ENCODE measurements at places on chromosomes 2 and 18.

- no peak for DNase-seq
Measured at GRCh38 chr2:119249855-119250717, 26.5 kb downstream of the STEAP3 start.

DNA sequence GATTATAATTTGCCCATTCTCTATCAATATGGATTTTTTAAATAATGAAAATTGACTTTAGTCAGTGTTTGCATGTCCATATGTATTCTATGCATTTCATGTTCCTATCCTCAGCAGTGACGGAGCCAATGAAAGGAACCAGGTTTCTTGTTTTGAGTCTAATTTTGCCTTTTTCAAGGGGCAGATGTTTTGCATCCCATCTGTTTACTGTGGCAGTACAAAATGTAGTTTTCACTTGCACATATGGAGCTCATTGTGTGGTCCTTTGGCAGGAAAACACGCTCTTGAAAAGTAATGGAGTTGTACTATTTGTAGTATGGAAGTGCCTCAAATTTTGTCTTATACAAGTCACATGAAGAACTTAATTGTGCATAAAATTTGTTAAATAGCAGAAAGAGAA is 127.8 kb downstream of the AGPS start:
- no peak for DNase-seq

- DNase-seq: no peak
Measured at GRCh38 chr2:147998203-147998602, 22.3 kb downstream of the ORC4 start.

GRCh38 chr18:54558609-54559585 is 32.1 kb upstream of the DYNAP start:
- DNase-seq: no peak

GRCh38 chr18:47163241-47163640 is 12.9 kb downstream of the IER3IP1 start:
- no peak for DNase-seq

GRCh38 chr2:105238664-105239240 is 2.8 kb upstream of the GPR45 start:
- no peak for DNase-seq

GRCh38 chr18:55161916-55162315 is 202.7 kb upstream of the CCDC68 start:
- DNase-seq: no peak

GRCh38 chr18:43642727-43643330 is 365.5 kb upstream of the SYT4 start:
- DNase-seq: no peak

- no peak for DNase-seq
Measured at GRCh38 chr18:59150236-59150635, 10.6 kb downstream of the SEC11C start.

DNA sequence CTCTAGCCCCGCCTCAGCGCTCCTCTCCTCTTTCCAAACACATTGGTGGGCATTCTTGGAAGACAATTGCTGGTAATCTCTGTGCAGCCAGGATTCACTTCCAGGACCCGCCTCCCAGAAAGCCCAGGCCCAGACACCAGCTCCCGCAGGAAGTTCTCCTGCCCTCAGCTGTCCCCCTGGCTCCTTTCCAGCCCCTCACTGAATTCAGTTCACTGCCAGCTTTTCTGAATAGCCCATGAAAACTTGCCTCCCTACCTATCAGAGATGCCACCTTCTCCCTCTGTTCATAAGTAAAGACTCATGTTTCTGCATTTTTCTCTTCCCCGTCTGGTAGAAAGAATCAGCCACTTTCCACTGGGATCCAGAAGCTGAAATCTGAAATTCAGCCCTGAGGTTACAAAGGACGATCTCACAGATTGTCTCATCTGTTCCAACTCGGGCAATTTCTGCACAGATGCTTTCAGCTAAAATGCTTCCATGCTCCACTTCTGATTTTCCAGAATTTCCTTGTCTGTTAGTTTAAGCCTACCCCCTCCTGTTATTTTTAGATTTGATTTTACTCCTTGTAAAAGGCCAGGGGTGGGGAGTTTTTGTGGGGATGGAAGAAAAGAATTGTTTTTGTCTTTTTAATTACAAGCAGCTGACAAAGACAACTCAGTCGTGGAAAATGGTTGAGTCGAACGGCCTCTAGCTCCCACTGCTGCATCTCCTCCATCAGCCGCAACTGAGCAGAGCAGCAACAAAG is 98.1 kb downstream of the SP3 start:
- DNase-seq: no peak

- DNase-seq: no peak
Measured at GRCh38 chr2:127650785-127651380, 4.9 kb downstream of the GPR17 start.

DNA sequence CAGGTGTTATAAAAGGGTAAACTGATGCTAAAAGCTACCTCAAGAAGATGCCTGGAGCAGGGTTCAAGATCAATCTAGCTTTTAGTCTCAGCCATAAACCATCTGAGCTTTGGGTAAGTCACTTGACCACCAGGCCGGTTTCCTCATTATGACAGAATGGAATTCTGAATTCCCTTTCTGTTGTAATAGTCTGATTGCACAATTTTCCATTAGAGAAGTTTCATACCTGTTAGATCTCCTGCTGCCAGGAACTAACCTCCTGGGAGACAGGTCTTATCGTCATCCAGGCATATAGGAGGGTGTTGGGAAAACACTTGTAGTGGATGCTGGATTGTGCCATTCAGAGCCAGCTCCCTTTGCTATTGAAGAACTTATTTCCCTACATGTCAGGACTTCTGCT is 272.5 kb downstream of the TDRD15 start:
- no peak for DNase-seq

DNA sequence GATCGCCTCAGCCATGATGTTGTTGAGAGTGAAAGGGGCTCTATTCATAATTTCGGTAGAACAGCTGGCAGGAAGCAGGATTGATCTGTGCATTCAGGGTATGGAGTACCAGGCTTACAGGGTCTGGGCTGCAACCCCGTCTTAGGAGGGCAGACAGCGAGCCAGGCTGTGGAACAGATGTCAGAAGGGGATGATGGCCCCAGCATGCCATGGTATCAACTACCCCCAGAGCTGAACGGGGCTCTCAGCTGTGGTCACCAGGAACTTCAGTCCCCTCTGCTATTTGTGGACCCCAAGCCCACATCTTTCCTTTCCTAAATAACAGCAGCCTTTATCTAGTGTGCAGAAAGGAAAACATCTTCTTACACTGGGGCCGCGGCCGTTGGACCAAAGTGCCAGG is 422.2 kb upstream of the SALL3 start:
- no peak for DNase-seq

DNA sequence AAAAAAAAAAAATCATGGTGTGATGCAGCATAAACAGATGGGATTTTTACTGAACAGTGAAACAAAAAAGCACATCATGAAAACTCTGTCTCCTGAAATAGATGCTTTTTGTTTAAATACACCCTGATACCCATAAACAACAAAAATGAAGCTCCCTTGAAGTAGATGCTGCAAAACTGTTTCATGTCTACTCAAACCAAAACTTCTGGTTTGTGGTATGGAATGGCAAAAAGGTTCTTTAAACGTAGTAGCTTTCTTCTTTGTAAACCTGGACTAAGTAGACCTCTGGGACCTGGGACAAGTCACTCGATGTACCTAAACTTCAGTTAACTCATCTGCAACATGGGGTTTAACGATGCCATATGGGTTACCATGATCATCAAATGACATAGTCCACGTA is 64.4 kb upstream of the RAPH1 start:
- DNase-seq: no peak

GRCh38 chr2:46270384-46270783 is 26.8 kb upstream of the EPAS1 start:
- DNase-seq: no peak

DNA sequence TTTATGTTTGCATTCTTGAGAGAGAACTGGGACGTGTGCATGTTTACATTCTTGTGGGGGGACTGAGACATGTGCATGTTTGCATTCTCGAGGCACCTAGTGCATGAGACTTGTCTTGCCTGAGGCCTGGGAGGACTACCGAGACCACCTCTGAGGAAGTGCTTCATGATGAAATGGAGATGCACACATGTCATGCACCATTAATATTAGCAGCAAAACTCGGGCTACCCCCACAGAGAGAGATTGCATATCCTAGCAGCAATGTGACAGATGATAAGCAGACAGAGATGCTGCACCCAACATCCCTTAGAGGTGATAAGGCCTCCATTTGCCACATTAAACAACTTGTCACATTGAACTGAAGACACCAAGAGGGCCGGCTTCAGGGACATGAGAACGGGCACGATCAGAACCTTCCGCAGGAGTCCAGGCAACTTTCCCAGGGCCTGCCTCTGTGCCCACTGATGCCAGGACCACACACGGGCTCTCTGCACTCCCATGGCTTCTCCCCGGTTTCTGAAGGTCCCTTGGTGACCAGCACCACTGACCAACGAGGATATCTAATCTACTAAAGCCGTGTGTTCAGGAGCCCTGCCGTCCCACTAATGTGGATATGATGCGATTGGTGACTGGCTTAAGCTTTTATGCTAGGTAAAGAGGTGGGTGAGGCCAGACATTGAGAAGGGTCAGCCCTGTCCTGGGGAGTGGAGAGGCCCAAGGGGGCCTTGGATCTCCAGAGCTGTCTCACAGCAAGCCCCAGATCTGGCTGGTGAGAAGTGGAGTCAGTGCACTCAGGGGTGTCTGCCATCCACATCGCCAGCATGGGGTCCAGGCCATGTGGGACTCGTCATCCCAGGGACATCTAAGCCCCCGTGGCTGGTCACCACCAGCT is 208.3 kb downstream of the NDUFA10 start:
- DNase-seq: no peak

- no peak for DNase-seq
Measured at GRCh38 chr2:127014630-127015029, 92.3 kb downstream of the BIN1 start.

DNA sequence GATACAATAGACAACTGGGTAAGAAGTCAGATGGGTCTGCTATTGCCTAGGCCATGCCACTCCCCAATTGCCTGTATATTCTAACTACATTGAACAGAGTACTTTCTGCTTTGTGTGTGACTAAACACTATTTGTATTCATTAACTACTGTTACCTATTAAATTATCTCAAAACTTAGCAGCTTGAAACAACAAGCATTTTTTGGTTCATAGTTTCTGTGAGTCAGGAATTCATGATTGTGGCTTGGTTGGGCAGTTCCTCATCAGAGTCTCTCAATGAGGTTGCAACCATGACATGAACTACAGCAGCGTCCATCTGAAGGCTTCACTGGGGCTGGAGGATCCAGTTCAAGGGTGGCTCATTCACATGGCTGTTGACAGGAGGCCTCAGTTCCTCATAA is 205.7 kb downstream of the EN1 start:
- no peak for DNase-seq

DNA sequence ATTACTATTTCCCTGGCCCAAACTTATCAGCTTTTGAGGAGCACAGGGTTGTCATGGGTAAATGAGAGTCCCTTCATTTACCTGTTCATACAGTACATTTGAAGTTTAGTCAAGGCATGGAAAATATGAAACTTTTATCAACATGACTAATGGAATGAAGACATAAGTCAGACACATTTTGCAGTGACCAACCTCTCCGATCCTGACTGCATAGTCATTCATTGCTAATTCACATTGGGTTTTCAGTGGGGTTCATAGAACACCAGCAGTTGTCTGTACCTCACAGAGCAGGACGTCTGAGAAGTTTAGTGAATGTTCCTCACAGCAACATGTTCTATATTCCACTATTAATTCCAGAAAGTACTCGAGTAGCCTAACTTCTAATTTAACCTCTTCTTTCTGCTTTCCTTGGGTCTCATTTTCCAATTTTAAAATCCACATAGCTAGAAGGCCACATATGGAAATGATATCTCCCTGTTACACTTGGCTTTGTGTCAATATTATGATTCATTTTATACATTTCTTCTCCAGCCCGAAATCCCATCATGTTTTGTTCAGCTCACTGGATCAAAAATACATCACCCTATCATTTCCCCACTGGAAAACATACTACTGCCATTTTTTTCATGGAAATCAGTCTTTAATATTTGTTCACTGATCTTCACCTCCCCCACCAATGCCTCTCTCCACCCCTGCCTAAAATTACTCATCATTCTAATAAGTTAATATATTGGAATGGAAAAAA is 65.9 kb downstream of the CDH20 start:
- no peak for DNase-seq

DNA sequence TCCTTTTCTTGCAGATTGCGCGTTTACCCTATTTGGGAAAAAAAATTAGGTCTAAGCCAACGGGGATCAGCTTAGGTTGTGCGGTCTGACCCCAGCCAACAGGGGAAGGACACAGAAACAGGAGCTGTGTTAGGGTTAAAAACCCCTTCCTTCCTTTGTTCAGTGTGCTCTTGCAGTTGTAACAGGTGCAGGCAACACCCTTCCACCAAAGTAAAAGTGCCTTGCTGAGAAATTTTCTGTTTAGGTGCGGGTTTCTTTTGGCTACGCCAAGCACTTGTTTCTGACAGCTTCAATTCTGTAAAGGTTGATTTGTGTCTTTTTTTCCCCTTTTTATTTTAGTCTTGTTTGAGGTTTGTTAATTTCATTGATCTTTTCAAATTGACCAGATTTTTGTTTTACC is 92.5 kb downstream of the PTPN4 start:
- DNase-seq: no peak

DNA sequence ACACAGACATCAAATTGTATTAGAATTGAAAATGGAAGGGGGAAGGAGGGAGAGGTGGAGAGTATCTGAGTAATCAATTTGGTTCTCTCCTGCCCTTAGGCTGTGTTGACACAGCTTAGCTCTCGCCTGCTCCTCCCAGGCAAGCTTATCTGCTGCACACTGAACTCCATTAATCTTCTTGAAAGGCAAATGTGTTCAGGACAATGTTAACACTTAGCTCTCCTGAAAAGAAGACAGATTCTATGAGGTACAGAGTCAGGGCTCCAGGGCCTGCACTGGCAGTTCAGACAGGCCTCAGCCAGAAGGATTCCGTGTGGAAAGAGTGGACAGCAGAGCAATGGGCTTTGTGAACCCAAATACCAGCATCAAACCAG is 430.0 kb upstream of the TNP1 start:
- peak; percentile 87 for DNase-seq

DNA sequence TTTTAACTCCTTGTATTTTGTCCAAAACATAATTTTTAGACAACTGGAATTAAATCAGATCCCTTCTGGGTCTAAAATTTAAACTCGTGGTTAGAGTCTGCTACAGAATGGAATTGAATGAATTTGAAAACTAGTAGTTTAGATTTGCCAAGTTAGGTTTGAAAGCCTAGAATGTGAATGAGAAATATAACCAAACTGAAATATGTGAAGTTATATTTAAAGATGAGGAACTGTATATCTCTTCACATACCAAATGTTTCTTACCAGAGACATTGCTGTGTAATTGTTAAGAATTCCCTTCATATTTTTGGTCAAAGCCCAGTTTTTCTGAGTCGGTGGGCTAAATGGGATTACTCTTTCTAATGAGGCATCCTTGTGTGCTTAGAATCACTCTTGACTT is 74.2 kb downstream of the LPIN1 start:
- no peak for DNase-seq

DNA sequence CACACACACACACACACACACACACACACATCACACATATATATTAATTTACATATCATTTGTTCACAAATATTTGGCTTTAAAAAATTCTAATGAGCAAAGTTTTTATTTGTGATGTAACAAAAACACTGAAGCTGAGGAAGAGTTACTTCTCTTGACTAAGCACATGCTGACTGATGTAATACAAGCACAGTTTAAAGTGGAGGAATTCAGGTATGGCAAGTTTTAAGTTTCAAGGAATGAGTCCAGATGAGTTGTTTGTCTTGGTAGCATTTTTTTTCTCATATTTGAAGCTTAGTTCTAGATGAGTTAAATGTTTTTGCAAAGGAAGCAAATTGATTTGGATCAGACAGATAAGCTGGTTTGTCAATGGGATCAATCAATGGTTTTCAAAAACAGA is 20.2 kb upstream of the CALCRL start:
- no peak for DNase-seq

- DNase-seq: no peak
Measured at GRCh38 chr18:67282796-67283195, 233.7 kb downstream of the DSEL start.
